ENCODE measurements at places on chromosomes 16 and 17.

GRCh38 chr17:39281806-39282205 lies 56.1 kb upstream of the STAC2 start:
- peak; percentile 32 for DNase-seq

DNA sequence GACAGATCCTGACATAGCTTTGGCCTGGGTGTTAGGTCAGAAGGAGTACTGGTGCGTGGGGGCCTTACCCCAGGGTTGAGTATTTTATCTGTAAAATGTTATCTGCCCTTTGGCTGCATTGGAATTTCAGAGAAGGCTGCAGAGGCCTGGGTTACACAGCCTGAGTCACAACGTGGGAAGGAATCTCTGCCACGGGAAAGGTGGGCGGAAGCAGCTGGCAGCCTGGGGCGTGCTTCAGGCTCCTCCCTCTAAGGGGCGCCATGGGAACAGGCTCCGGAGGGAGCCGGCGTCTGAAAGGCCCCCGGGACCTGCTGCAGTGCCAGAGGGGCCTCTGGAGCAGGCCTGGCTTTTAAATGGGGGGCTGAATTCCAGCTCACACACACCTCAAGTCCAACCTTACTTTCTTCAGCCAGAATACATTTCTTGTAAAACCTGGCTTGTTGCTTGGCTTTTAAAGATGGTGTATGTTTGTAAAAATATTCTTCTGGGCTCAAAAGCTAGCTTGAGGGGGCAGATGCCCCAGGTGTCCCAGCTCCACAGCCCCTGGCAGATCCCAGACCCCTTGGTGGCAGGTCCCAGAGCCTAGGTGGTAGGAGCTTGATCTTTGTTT lies 142.2 kb downstream of the RAB11FIP4 start:
- DNase-seq = peak; percentile 51

GRCh38 chr16:85366031-85366763 lies 246.9 kb upstream of the GSE1 start:
- DNase-seq = no peak

DNA sequence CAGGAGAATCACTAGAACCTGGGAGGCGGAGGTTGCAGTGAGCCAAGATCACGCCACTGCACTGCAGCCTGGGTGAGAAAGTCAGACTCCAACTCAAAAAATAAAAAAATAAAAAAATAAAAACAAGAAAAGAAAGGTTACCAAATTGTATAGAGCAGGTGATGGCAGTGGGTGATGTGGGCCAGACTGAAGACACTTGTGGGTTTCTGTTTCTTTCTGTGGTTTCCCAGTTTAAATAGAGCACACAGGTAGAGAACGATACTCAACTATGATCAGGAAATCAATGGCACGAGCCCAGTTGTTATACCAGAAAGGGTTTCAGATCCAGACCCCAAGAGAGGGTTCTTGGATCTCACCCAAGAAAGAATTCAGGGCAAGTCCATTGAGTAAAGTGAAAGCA lies 32.6 kb downstream of the NUBP1 start:
- DNase-seq = no peak

Measured in hematopoietic multipotent progenitor cell treated with erythropoietin and hydrocortisone succinate and interleukin-3 and kit ligand, for 6 days (in vitro differentiated cells).